ENCODE measurements at places on chromosomes 11 and 22.

GRCh38 chr11:73566977-73567755 is 30.7 kb downstream of the FAM168A start:
- no peak overlapping the region for H3K27ac ChIP-seq
- no peaks in the 10 kb centered on the region for H3K27me3 ChIP-seq
- H3K4me1 ChIP-seq = peaks cover 20% of the 10 kb centered on the region

GRCh38 chr11:110856996-110857812 is 145.0 kb upstream of the ARHGAP20 start:
- no peaks in the 10 kb centered on the region for H3K4me1 ChIP-seq
- no peaks in the 10 kb centered on the region for H3K36me3 ChIP-seq
- H3K27me3 ChIP-seq = no peaks in the 10 kb centered on the region
- no peak for DNase-seq
- H3K27ac ChIP-seq = no peak overlapping the region

- DNase-seq = no peak
- H3K36me3 ChIP-seq = no peaks in the 10 kb centered on the region
- peaks cover 8% of the 10 kb centered on the region for H3K4me1 ChIP-seq
- H3K4me3 ChIP-seq = no peak overlapping the region
- H3K27me3 ChIP-seq = no peaks in the 10 kb centered on the region
- no peak overlapping the region for H3K27ac ChIP-seq
These were observed 133.5 kb downstream of the RBFOX2 start for GRCh38 chr22:35894937-35895708.

GRCh38 chr11:134483291-134483690 is 71.2 kb upstream of the B3GAT1 start:
- H3K36me3 ChIP-seq = no peaks in the 10 kb centered on the region
- no peak overlapping the region for H3K27ac ChIP-seq
- no peaks in the 10 kb centered on the region for H3K27me3 ChIP-seq

GRCh38 chr11:73645121-73645969 is 1.0 kb upstream of the PLEKHB1 start:
- no peak overlapping the region for H3K4me3 ChIP-seq
- H3K36me3 ChIP-seq = no peaks in the 10 kb centered on the region
- no peak for DNase-seq
- no peak overlapping the region for H3K27ac ChIP-seq
- H3K4me1 ChIP-seq = 0 out of 2 replicates have a peak, but pooled peaks cover 2% of the 10 kb centered on the region

DNA sequence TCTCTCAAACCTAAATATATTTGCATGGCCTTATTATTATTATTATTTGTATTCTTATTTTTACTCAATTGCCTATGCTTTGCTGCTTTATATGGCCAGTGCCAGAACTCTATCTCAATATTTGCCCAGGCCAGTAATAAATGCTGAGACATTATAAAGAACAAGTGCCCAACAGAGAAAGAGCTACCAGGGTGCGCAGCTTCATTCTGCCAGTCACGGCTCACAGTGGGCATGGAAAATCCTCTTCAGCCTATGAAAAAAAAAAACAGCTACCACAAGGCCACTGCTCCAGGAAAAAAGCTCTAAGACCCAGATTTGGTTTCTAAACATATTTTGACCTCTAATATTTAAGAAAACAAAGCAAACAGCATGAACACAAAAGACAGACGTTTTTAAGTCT is 1223.6 kb downstream of the LRRC4C start:
- H3K4me3 ChIP-seq = no peak overlapping the region
- H3K36me3 ChIP-seq = no peaks in the 10 kb centered on the region
- H3K27me3 ChIP-seq = peaks cover 4% of the 10 kb centered on the region
- H3K27ac ChIP-seq = no peak overlapping the region

GRCh38 chr11:128195057-128195751 is 392.2 kb downstream of the ETS1 start:
- H3K36me3 ChIP-seq = no peaks in the 10 kb centered on the region
- no peaks in the 10 kb centered on the region for H3K27me3 ChIP-seq
- no peak overlapping the region for H3K27ac ChIP-seq

DNA sequence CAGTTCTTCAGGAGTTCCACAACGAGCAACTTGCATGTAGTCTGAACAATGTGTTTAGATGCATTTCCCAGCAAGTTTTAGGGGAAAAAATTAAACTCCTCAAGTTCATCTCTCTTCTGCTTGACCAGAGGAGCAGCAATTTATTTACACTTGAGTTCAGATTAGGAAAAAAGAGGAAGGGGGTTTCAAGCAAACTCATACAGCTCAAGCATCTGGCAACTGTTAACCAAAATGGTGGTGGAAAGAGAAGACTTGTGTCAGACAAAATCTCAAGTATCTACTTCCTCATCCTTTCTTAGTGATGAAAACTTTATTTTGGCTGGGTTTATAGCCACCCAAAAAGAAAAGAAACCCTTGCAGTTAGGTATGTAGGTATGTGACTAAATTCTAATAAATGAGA is 29.1 kb upstream of the PICALM start:
- no peak overlapping the region for H3K4me3 ChIP-seq
- H3K27me3 ChIP-seq = no peaks in the 10 kb centered on the region
- H3K4me1 ChIP-seq = no peaks in the 10 kb centered on the region
- H3K27ac ChIP-seq = no peak overlapping the region
- no peak for DNase-seq

GRCh38 chr22:41838842-41839618 is 6.1 kb downstream of the SREBF2 start:
- no peak overlapping the region for H3K27ac ChIP-seq
- H3K36me3 ChIP-seq = peaks cover 47% of the 10 kb centered on the region
- no peak for DNase-seq
- no peaks in the 10 kb centered on the region for H3K27me3 ChIP-seq
- no peak overlapping the region for H3K4me3 ChIP-seq

DNA sequence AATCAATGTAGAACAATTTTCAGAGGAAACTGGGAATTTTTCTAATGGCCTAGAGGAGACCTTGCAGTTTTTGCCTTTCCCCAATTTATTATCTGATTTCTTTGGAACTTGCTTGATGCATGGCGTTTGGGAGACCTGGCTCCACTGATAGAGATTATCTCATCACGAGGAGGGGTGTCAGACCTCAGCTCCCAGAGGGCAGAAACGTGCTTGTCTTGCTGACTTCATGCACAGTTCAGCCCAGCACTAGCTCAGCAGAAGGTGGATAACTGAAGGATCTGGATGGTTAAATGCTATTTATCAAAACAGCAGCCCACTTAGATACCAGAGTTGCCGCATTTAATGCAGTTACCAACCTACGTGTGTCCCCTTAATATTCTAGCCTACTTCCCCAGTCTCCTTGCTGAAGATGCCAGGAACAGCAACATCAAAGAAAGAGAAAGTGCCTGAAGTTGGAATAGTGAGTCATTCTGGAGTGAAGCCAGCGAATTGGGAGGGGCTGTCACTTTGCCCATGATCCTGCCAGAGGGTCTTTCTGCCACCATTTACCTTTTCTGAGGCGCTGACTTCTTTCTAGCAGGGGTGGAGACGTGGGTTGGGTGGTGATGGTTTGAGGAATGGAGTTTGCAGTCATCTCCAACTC is 133.5 kb upstream of the CADM1 start:
- H3K36me3 ChIP-seq = no peaks in the 10 kb centered on the region
- H3K27ac ChIP-seq = no peak overlapping the region
- H3K4me1 ChIP-seq = no peaks in the 10 kb centered on the region
- no peak overlapping the region for H3K4me3 ChIP-seq

GRCh38 chr22:25555586-25555985 is 8.9 kb upstream of the GRK3 start:
- H3K27ac ChIP-seq = no peak overlapping the region
- peaks cover 14% of the 10 kb centered on the region for H3K4me1 ChIP-seq
- no peaks in the 10 kb centered on the region for H3K27me3 ChIP-seq
- no peak overlapping the region for H3K4me3 ChIP-seq

DNA sequence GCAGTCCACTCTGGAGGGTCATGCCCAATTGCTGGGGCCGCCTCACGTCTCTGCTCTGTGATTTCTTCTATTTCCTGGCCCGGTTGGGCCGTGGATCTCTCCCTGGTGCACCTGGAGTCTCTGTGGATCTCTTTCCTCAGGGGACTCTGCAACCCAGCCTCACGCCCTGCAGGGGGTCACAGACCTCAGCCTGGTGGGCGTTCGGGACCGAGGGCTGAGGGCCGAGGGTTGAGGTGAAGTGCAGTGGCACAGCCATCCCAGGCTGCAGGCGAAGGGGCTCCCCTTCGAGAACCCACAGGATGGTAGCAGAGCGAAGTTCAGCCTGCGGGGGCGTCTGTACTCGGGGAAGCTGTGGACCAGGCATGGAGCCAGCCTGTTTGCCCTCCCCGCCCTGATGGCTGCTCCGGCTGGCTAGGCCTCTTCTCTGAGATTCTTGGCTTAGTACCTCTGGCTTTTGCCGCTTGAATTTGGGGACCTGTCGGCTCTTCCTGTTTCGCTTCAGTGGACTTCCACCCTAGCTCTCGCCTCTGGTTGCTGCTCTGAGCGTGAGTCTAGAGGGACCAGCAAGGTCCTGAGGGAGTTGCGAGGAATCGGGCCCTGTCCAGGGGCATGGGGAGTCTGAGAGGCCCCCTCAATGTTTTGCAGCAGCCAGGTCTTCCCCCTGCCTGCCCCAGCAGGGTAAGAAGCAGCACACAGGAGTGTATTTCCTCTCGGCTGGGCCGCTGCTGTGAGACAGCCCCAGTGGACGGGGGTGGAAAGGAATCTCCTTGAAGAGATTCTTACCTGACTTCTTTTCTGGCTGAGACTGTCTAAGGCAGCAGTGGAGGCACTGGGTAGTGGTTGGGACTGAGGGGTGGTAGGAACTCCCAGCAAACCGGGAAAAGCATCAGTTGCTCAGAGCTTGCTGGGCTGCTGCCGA is 140.8 kb downstream of the TBC1D22A start:
- no peak for DNase-seq
- H3K4me3 ChIP-seq = no peak overlapping the region
- no peaks in the 10 kb centered on the region for H3K27me3 ChIP-seq
- no peaks in the 10 kb centered on the region for H3K4me1 ChIP-seq

GRCh38 chr22:31738566-31738965 is 11.4 kb downstream of the PRR14L start:
- DNase-seq = no peak
- no peak overlapping the region for H3K4me3 ChIP-seq
- peaks cover 3% of the 10 kb centered on the region for H3K36me3 ChIP-seq
- no peaks in the 10 kb centered on the region for H3K4me1 ChIP-seq
- no peaks in the 10 kb centered on the region for H3K27me3 ChIP-seq

DNA sequence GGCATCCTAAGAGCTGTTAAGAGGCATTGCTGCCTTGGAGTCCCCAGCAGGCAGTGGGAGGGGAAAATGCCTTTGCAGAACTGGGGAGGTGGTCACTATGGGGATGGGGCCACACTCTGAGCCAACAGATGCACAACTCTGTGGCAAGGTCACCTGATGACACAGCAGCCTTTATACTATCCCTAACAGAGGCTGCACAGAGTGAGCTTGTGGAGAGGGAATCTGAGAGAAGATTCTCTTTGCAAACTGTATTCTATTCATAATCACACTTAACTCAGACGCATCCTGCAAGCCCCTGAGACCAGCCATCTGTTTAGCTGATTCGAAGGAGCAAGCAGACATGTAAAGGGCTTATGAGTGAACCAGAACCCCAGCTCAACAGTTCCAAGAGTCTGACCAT is 49.0 kb upstream of the TTC12 start:
- no peak overlapping the region for H3K27ac ChIP-seq
- peaks cover 8% of the 10 kb centered on the region for H3K36me3 ChIP-seq
- DNase-seq = no peak
- no peak overlapping the region for H3K4me3 ChIP-seq
- H3K27me3 ChIP-seq = no peaks in the 10 kb centered on the region
- H3K4me1 ChIP-seq = no peaks in the 10 kb centered on the region

DNA sequence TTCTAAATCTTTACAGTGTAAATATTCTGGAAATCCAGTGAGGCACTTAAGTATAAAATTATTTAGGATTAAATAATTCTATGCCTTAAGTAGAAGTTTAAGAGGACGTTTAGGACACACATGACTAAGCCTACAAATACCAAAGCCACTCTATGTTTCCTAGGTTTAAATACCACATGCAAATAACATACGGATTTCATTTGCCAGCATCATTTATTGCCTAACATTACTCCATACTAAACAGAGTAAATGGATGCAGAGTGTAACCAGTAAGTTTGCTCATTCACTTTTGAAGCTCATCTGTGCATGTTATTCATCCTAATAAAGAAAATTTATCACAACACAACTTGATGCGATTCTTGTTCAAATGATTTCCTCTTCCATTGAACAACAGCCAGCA is 4.1 kb downstream of the BDNF start:
- H3K4me1 ChIP-seq = no peaks in the 10 kb centered on the region
- no peak overlapping the region for H3K4me3 ChIP-seq
- H3K27me3 ChIP-seq = no peaks in the 10 kb centered on the region
- DNase-seq = no peak
- H3K27ac ChIP-seq = no peak overlapping the region

DNA sequence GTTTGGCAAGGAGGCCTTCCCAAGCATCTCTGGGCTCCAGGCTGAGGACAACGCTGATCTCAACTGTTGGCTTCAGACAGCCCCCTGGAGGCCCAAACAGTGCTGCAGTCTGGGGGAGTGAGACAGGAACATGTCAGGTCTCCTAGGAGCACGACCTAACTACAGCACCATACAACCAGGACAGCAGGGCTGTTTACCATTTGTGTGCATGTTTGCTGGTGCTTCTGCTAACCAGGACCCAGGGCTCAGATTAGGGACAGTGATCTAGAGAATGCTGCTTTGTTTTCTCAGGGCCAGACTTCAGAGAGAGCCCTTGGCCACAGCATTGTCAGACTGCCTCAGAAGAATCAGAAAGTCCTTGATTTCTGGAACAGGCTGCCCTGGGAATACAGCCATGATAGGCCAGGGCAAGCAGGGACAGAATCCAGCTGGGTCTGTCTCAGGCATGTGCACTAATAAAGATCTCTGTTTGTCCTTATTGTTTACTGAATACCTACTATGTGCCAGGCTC is 126.5 kb downstream of the VPREB1 start:
- no peaks in the 10 kb centered on the region for H3K27me3 ChIP-seq
- no peak overlapping the region for H3K4me3 ChIP-seq
- H3K27ac ChIP-seq = no peak overlapping the region
- no peak for DNase-seq
- no peaks in the 10 kb centered on the region for H3K36me3 ChIP-seq
- peaks cover 76% of the 10 kb centered on the region for H3K4me1 ChIP-seq

DNA sequence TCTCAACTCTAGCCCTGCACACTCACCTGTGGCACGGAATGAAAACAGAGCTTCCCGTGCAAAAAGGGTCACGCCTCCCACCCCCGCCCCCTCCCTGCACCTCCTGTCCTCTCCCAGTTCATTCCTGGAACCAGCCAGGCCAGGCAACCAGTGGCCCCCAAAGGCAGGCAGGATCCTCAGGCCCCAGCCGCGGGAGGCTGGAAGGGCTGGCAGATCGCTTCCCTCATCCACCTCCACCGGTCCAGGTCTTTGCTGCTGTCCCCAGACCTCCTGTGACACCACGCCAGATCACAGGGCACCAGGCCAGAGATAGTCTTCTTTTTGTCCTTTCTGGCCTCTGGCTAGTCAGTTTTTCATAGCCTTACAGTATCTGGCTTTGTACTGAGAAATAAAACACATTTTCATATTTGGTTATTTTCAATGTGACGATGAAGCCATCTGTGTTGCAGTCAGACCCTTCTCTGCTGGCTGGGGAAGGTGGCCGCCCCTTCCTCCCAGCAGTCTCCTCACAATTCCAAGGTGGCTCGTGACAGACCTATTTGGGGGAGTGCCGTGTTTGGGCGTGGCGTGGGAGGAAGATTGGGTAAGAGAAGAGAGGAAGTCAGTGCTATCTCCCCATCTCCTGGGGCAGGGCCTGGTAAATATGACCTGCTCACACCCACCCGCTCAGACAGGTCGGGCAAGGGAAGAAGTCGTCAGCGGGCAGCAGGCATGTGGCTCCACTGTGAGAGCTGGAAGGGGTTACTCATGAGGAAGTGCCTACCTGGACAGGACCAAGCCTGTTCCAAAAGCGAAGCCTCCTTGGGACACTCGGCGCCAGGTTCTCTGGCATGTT is 9.1 kb downstream of the SSH3 start:
- H3K4me3 ChIP-seq = no peak overlapping the region
- H3K4me1 ChIP-seq = no peaks in the 10 kb centered on the region
- H3K27me3 ChIP-seq = no peaks in the 10 kb centered on the region
- DNase-seq = no peak

GRCh38 chr11:88231894-88232482 is 56.7 kb upstream of the RAB38 start:
- no peak for DNase-seq
- H3K27me3 ChIP-seq = no peaks in the 10 kb centered on the region
- H3K4me1 ChIP-seq = no peaks in the 10 kb centered on the region
